ENCODE measurements at places on chromosomes 4 and X.
A peak's percentile ranks its signal among the peaks of the same experiment; 100 is the strongest.

DNA sequence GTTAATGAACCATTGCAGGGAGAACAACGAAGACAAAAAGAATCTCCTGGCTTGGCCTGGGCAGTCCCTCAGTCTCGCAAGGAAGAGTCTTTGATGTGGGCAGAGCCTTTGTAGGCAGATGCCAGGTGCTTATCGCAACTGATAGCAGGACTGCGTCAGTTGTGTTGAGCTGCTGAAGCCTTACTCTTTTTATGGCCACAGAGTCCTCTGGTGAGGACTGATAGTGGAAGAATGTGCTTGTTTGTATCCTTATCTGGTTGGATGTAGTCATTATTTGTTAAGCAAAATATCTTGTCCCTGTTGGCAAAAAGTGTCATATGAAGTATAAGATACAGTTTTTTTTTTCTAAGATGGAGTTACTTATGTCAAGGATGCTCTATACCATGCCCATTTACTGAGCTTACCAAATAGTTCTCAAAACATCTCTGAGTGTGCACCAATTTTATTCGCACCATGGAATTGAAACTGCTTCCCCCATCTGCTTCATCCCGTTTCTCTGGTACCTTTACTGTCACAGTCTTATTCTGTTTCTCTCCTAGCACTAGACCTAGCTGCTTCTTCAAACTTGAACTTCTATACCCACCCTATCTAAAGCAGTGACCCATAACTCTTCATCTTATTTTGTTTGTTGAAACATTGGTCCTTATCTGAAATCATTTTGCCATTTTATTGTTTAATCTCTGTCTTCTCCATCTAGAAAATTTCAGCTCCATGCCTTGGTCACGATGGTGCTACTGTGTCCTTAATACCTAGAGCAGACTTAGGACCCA, 47.0 kb upstream of the SPRY1 start:
- DNase-seq: no peak

- no peak for DNase-seq
Measured at GRCh38 chr4:182496408-182496807, 253.2 kb downstream of the TENM3 start.

GRCh38 chrX:151359341-151359740, 37.7 kb upstream of the VMA21 start:
- no peak for DNase-seq

GRCh38 chr4:67131224-67131623, 414.1 kb downstream of the CENPC start:
- DNase-seq: no peak

DNA sequence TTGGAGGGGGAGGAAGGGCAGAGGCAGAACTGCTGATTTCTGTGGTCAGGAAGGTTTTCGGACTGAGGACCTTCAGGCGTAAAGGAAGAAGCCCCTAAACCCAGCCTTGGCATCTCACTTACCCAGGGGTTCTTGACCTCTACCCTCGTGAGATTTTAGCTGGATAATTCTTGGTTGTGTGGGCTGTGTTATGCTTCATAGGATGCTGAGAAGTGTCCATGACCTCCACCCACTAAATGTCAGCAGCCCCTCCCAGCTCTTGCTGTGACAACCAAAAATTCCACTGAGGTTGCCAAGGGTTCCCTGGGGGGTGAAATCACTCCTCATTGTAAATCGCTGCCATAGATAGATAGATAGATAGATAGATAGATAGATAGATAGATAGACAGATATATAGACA, 5.8 kb upstream of the CRLF2 start:
- no peak for DNase-seq

DNA sequence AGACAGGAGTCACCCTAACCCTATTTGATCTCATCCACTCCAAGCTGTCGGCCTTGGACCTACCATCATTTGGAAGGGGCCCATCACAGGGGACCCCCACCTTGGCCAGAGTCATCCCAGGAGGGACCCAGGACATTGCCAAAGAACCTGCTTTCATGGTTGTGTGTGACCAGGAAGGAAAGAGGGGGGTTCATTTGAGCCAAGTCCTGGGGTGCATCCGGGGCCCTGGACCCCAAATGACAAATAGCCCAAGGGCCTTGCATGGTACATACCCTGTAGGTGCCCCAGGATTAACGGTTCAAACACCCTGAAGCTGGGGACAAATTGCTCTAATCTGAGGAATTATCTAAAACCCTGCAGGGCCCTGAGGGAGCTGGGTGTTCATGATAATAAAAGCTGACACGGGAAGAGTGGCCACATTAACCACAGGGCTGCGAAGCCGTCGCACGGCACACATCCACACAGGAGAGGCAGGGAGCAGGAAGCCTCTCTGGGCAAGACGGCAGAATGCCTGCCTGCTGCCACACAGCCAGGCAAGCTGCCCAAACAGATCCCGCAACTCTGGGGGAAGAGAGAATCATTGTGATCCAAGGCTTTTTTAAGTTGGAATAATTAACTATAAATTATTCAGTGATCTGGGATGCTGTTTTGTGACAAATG, 28.2 kb upstream of the PPP2R2C start:
- no peak for DNase-seq

DNA sequence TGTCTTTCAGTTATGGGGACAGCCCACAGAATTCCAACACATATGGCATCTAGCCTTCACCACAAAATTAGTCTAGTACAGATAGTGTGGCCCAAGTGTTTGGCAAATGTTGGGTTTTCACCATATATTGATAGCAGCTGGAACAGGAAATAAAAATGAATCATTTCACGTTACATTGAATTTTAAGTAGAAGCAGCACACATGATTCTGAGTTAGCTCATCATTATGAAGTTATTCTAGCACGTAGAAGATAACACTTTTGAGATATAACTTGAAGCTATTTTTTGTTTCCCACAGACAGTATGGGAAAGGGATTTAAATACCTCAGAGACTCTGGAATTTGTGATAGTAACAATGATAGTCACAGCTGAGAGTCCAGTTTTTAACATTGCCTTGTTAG, 118.7 kb downstream of the FAT4 start:
- no peak for DNase-seq

- no peak for DNase-seq
Measured at GRCh38 chr4:3449574-3450534, 8.1 kb downstream of the HGFAC start.

DNA sequence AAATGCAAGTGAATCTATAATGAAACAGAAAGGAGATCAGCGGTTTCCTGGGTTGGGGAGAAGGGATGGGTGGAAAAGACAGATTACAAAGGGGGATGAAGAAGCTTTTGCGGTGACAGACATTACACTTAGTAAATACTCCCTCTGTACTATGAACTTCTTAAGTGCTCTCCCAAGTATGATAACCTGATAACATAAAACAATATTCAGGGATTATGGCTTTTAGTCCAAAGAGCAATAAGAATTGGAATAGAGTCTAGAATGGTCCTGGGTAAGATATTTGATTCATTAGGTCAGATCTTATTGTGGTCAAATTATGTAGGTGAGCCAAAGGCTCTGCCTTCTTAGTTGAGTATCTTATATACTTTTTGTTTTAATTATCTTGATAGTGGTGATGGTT, 9.2 kb downstream of the LRRC66 start:
- DNase-seq: no peak

GRCh38 chr4:8322794-8323704, 53.5 kb downstream of the HTRA3 start:
- DNase-seq: peak; percentile 11

- no peak for DNase-seq
Measured at GRCh38 chr4:111417521-111417920, 727.7 kb upstream of the FAM241A start.

DNA sequence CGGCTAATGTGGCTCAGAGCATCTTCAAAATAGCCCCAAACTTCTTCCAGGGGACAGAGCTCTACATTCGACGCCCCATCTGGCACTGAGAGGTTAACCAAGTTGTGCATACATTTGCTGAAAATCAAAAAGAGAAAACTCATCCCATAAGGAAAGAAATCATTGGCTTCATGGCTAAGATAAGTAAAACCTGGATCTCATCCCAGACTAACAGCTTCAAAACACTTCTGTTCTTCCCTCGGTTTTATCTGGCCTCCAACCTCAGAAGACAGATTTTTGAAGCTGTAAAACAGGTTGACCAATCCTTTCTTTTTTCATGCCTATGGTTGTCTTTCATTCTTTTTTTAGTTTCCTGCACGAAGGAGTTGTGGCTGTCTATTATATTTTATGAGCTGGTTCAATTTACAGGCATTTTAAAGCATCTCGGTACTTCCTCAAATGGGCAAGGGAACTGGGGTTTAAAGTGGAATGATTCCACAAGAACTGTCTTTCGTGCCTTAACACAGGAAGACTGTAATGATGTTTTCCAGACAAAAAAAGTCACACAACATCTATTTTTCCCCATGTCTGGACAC, 107.6 kb downstream of the DLG3 start:
- DNase-seq: no peak

DNA sequence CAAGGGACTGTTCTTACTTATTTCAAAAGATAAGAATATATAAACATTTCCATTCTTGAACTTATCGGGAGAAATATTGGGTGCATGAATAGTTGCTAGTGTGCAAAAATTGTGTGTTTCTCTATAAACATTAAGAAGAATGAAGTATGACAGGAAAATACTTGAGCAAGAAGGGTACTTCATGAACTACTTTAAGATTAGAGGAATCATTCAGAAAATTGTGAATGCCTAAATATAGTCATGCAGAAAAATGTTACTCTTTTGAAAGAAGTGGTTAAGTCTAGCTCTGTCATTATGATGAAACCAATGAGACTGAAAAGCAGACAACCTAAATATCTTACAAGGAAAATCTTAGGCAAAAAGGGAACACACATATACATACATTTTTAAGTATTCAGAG, 207.8 kb upstream of the PCDH18 start:
- no peak for DNase-seq

GRCh38 chr4:170047771-170048354, 21.7 kb upstream of the MFAP3L start:
- DNase-seq: no peak

DNA sequence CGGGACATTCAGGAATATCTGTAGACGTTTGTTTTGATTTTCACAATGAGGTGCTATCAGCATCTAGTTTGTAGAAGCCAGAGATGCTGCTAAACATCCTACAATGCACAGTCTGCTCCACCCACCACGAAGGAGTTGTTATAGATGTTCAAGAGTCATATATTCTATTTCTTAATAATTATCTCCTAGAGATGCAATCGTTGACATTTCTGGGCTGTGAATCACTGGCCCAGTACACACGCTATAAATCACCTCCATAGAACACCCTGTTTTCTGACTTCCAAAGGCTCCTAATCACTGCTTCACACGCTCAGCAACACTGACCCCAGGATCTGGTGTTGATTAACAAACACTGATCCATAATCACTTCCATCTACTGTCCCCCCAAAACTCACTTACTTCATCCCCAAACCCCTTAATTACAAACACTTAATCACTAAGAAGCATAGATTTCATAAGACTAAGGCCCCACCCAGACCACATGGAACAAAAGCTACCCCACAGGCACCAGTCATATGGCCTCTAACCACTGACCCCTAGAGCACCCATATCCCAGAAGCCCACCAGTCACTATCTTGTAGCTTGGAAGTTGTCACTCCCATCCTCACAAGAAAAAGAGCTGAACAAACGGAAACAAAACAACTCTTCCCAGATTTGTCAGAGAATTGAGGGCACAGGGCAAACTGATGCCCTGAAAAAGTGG, 31.7 kb upstream of the ZNF41 start:
- no peak for DNase-seq

GRCh38 chr4:10773010-10773409, 88.4 kb upstream of the CLNK start:
- no peak for DNase-seq

GRCh38 chrX:16826207-16826606, 39.9 kb downstream of the TXLNG start:
- no peak for DNase-seq

DNA sequence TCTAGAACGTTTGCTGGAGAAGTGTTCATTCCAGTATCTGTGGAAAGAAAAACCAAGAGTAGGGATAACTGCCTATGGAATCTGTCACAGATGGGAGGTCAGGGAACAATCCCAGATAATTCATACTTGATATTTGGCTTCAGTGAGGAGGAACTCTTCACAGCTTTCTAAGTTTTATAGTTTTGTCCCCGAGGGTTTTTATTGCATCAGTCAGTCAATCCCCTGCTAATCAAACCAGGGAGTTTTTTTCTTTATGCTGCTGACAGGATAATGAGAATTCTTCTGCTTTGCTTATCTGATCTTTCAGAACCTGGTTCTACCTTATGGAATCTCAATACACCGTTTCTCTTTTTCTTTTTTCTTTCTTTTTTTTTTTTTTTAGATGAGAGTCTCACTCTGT, 633 bp upstream of the TRIML2 start:
- DNase-seq: no peak

DNA sequence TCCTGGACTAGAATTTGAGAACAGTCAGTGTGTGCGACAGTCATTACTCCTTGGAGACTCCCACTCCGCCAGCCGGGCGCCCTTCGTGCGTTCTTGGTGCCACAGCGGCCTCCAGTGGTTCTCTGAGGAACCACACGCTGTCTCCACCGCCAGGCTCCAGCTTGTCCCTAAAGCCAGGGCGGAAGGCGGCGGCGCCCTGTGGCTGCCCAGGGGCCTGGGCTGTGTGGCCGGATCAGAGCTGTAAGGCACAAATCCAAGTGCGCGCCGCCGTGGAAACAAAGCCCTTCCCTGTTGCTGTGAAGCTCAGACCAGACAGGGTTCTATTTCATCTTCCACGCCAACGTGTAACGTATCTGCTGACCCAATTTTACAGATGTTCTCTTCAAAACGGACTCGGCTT, 34.2 kb downstream of the IDS start:
- peak; percentile 85 for DNase-seq

DNA sequence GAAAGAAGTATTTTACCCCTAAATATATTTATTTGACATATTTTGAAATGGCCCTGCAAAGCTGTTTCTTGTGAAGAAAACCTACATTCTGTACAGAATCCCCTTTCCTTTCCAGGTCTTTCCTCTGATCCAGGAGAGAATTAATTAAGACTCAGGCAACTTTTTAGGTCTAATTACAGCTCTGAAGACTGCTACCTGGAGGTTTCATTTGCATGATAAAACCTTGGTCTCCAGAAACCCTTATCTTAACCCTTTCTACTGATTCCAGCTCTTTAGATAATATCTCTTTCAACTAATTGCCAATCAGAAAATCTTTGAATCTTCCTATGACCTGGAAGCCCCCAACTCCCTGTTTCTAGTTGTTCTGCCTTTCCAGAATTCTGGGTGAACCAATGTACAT, 224.0 kb downstream of the FAM47A start:
- DNase-seq: no peak

DNA sequence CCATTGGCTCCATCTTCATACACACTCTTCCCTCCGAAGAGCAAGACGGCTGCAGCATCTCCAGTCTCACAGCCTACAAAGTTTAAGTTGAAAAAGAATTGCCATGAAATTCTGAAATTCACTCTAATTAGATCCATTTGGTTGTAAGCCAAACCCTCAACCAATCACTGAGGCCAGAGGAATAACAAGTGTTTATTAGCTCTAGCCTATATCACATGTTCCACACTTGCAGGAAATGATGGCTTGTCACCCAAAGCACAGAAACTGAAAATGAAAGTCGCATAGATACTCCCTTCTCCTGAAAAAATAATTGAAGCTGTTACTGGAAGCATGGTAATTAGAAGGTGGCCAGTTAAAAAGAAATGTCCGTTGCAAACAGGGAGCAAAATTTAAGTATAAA, 1071.8 kb downstream of the CCSER1 start:
- DNase-seq: no peak

All from left hindlimb (tissue), 1 donor.